Astrocyte of the spinal cord (primary cell): ENCODE measurements at places on chromosomes 1 and 21.

DNA sequence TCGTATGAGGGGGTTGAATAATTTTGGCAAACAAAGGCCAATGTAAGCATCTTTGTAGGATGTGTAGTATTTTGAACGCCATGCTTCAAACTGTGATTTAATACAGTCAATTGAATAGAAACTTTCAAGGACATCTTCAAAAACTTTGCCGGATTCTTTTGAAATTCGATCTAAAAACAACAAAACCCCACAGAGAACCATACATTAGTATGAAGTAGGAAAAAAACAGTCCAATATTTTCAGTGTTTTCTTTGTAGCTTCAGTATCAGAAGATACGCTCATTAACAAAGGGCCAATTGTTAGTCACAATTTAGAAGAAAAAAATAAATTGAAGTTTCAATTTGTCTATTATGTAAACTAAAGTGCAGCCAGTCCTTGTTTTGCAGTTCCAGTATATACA, 20.7 kb upstream of the SYNJ1 start:
- no peak for DNase-seq

- DNase-seq, result peak; percentile 96
Measured at GRCh38 chr1:74652711-74653139, 20.9 kb downstream of the ERICH3 start.

DNA sequence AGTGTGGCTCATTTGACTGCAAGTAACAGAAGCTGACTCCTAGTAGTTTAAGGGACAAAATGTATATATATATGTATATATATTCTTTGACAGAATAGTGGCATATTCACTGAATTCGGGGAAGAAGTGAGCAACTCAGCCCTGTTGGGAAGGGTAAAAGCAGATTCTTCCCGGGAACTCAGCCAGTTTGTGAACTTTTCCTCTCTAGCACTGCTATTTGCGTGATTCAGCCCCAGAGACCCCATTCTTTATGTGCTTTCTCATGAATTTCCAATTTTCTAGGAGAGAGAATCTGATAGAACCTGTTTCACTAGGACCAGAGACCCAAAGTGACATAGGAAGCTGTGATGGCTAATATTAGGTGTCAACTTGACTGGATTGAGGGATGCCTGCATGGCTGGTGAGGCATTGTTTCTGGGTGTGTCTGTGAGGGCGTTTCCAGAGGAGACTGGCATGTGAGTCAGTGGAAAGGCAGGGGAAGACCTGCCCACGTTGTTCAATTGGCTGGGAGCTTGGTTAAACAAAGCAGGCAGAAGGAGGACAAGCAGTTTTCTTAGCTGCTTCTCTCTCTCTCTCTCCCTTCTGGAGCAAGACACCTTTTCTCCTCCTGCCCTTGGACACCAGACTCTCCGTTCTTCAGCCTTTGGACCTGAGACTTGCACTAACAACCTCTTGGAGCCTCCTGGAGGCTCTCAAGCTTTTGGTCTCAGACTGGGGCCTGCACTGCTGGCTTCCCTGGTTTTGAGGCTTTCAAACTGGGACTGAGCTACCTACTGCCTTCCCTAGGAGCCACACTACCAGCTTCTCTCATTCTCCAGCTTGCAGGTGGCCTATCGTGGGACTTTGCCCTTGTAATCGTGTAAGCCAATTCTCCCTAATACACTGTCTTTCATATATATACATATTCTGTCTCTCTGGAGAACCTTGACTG, 93.4 kb upstream of the KCNK1 start:
- DNase-seq, result peak; percentile 26

DNA sequence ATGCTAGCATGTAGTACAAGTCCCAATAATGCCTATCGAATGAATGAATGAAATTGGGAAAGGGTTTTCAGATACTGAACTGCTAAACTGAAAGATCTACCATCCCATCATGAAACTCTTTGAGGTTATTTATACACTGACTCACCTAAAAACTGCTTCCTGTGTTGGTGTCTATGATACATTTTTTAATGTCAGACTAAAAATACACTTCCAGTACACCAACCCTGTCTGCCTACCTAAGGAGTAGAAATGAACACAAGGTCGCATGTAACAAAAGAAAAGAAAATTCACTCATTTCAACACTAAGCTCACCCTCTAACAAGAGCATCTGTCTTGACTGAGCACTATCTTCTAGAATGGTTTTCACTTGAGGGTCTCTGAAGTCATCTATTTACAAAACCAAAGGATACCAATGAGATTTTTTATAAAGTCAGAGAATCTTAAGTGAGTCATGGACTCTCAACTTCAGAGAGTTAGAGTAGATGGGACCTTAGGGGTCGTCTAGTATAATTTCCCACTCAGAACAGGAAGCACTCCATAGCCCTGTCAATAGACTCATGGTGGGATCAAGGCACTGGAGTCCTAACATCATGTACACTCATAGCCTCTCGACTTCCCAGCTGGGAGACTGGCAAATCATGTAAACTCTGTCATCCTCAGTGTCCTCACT, 53.4 kb downstream of the WLS start:
- peak; percentile 80 for DNase-seq

GRCh38 chr1:205074513-205074912, 9.7 kb downstream of the TMEM81 start:
- no peak for DNase-seq

DNA sequence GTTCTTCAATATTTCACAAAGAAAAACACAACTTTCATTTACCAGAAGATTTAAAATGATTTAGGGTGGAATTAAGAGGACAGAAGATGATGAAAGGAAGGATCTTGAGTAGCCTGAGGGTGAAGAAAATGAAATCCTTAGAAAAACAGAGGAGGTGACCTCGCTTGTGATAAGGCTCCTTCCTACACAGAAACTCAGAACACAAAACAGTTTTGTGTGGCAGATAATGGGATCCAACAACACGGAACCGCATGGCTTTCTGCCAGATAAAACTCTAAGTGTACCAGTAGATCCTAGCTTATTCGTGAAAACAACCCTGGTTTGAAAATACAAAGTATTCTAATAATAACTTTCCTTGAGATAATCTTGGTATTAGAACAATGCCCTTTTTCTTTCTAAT, 74.0 kb upstream of the EXO1 start:
- no peak for DNase-seq

GRCh38 chr1:175270361-175270760, 77.8 kb upstream of the KIAA0040 start:
- DNase-seq, result no peak

DNA sequence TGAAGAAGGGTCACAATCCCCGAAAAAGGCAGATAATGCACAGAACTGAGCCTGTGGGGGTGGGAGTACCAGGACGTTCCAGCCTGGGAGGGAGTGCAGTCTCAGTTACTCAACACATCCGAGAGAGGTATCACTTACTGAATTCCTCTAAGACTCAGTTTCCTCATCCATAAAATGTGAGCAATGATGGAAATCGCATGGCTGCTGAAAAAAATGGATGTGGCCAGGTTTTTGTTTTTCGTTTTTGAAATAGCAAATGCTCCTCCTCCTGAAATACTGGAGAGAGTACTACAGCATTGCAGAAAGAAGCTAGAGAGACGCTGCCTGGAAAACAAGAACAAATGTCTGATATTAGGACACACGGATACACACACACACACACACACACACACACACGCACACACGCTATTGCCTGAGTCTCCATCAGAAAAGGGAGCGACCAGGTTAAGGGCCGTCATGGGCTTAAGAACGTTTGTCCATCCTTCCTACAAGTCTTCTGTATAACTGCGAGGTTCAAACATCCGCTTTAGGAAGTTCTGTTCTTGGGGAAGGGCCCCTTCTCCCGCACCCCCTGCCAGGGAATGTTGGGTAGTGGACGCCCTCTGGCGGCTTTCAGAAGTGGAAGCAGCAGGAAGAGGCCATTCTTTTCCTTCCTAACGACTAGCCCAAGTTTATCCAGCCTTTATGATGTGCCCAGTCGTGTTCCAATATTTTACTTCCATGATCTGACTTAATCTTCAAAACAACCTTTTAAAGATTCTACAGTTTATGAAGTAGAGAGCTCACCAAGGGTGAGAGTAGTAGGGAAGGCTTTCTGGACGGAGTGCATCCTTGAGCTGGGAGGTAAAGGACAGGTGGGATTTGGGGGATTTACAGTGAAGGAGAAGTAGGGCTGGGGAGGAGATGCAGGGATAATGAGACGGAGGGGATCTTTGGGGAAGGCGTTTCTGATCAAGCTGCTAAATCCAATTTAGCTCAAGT, 699 bp upstream of the NES start:
- peak; percentile 90 for DNase-seq

- DNase-seq, result no peak
Measured at GRCh38 chr1:60277269-60277668, 203.7 kb upstream of the C1orf87 start.

GRCh38 chr1:119805247-119805646, 6.0 kb downstream of the REG4 start:
- no peak for DNase-seq

DNA sequence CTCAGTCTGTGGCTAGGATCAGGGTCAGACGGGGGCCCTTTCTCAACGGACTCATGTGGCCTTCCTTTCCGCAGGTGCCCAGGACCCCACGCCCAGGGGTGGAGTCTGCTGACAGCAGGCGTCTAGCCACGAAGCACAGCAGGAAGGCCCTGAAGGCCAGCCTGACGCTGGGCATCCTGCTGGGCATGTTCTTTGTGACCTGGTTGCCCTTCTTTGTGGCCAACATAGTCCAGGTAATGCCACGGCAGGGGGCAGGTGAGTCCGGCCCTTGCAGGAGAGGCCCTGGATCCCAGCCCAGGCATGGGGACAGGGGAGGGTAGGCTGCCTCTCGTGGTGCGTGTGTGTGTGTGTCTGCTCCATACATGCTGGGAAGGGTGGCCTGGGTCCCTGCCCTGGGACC, 13.8 kb downstream of the HTR6 start:
- DNase-seq, result no peak

DNA sequence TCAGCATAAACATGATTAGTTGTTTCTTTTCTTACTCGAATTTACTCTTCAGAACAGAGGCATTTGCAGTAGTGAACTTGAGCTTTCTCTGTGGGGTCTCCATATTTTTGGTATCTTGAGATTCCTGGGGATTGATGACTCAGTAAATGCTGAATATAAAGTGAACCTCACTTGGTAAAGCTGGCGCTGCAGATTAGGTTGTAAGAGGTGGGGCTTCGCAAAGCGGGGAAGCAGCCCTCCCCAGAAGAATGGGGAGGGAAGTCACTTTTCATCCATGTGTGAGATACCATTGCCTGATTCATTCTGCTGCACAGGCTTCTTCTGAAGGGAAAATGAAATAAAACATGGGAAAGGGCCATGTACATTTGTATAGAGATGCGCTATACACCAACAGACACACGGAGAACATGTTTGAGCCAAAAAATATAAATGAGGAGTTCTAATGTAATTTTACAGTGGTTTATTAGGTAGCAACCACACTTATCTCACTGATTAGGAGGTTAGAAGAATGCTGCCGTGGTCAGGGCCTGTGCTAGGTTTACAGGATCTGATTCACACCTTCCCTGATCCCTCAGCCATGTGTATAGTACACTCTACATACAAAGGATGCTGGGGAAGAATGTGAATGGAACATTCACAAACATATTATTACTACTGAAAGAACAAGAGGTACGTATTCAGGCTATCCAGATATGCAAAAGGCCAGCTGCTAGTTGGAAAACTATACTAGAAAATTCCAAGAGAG, 63.5 kb downstream of the DNTTIP2 start:
- DNase-seq, result peak; percentile 80

- no peak for DNase-seq
Measured at GRCh38 chr1:51324251-51325010, 5.9 kb downstream of the TTC39A start.

DNA sequence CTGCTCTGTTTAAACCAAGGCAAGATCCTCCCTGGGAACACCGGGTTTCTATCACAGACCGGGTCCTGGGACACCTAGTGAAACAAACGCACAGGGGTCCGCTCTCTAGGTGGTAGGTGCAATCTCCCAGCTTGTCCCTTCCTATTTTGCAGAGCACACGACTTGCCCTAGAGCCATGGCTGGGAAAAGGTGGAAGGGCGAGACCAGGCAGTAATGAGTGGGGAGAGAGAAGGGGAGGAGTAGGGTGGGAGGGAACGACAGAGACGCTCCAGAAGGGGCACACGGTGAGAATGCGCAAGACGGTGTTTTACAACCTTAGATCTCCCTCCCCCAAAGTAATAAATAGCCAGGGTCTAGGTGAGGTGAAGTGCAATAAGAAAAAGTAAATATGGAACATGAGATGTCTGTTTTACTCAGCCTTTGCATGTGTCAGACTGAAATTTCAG, 9.3 kb upstream of the ARHGAP29 start:
- no peak for DNase-seq

DNA sequence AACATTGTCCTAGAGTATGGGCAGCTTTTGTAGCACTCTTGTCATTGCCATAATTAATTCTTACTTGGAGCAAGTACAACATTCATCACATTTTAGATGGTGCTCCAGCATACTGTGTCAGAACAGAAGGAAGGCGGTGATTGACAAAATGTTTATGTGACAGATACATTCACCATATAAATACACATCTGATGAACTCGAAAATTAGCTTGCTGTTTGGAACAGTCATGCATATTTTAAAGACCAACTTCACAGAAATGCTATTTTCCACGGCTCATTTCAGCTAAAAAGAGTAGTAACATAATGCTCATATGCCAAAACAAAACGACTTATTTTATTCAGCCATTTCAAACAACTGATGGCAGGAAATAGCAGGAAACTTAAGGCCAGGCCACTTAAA, 302.7 kb downstream of the MRPL39 start:
- DNase-seq, result no peak
